ENCODE measurements at places on chromosomes 2 and 18. TPM values are rescaled to one million over a fixed set of nuclear protein-coding genes. Genes with fewer than 3 reads are reported as not detected.

Gene TRAF3IP1
- total RNA-seq, result 9.9 TPM

Gene CNPPD1
- 144 TPM for total RNA-seq

GRCh38 chr2:84966731-84967130, 4.2 kb upstream of the KCMF1 start:
- DNase-seq, result no peak

- DNase-seq, result no peak
Measured at GRCh38 chr18:76139844-76140243, 355.2 kb downstream of the ZNF516 start.

DNA sequence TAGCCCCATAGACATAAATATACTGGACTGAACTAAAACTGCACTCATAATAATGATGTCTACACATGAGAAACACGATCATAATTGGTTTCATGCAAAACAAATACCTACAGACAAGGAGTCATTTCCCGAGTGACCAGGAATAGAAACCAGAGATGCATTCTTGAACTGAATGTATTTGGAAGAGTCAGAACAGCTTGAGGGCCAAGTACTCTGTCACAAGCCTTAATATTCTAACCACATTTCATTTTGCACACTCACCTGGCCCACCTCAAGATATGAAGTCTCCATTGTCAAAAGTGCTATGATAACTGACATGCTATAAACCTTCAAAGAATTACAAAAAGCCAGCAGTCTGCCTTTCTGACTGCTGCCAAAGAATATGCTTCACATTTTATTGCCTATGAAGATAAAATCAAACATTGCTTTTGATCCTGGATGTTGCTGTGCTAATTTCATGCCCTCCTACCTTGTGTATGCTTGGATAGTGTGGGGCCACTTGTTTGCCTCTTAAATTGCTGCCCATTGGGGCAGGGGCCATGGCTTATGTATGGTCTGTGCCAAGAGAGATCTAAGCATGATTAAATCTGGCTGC, 18.9 kb upstream of the ASAP2 start:
- DNase-seq, result no peak

DNA sequence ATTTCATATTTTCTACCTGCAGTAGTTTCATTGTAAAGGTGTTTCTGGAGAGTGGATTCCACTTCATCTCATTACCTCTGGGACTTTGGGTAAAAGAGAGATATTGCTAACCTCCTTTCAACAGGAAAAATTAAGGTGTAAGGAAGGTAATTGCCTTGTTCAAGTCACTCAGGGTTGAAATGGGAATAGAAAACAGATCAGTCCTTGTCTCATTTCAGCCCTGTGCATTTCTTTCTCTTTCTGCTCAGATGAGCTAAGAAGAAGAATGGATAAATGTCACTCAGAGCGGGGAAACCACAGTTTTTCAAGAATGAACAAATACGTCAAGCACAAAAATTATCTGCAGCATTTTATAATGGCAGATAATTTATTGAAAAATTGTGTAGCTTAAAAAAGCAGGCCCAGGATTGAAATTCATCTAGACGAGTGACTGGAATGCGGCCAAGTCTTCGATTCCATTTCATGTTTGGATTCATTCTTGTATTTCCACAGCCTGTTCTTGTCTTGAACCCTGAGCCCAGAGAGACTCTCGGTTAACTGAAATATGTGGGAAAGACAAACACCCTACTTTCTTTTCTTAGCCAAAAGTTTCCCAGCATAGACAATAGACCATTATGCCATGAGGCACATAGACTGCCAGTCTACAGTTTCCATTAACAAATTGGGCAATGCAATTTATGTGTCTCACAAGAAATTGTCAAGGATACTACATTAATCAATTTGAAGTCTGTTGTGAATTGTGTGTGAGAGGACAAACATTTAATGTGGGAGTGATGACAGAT, 107.9 kb downstream of the POLE4 start:
- DNase-seq, result no peak

DNA sequence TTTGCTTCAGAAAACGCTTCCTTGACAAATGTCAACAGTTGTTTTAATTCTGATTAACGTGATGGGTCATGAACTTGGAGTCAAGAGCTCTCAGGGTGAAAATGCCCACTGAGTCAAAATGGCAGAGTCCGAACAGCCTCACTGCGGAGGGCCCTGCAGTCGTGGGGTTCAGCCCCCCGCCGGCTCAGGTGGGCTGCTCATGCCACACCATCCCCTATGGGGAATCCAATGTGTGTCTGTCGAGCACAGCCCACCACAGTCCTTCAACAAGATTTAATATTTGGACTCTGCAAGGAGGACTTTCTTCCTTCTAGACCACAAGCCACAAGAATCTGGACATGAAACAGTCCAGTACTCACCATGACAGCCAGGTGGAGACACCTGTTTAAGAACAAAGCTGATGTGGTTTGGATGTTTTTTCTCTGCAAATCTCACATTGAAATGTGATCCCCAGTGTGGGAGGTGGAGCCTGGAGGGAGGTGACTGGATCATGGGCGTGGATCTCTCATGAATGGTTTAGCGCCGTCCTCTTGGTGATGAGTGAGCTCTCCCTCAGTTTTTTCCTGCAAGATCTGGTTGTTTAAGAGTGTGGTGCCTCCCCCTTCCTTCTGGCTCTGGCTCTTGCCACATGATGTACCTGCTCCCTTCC, 201.0 kb downstream of the NDUFA10 start:
- no peak for DNase-seq

Gene HAT1
- total RNA-seq, result 35.9 TPM

GRCh38 chr2:156147594-156148330, 184.8 kb downstream of the NR4A2 start:
- DNase-seq, result no peak

Gene CCDC121
- 0.71 TPM for total RNA-seq

DNA sequence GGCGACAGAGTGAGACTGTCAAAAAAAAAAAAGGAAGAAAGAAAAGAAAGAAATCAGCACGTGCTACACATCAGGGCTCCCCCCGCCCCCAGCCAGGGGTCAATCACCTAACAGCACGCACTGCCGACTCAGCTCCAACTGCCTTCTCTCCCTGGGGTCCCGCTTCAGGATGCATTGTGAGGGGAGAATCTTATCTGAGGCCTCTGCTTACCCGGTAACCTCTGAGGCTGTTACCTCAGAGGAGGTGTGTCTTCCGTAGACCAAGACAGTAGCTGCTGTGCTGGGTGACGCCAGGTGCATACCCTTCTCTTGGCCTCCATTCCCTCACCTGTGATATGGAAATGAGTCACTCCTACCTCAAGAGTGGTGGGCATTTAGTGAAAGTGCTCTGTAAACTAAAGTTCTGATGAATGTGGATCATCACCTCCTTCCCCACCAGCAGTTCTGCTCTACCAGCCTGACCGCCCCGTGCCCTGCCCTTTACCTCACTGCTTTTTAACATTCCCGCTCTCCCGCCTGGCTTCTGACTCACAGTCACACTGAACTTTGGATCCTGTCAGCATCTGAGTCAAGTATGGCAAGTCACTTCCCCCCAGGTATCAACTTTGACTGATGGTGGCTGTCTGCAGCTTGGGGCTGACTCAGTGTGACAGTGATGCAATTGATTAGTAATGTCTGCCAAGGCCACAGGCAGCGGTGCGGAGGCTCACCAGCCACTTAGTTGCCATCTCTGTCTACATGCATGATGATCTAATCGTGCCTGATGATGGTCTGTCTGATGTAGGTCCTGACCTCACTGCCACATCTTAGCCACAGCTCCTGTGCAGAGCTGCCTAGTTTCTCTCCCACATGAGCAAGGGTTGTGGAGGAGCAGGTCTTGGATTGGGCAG, 20.1 kb downstream of the ARID5A start:
- DNase-seq, result no peak

Gene ZC3H8
- 25.7 TPM for total RNA-seq

Gene RGPD8
- 26.6 TPM for total RNA-seq

- no peak for DNase-seq
Measured at GRCh38 chr2:67445652-67446268, 48.6 kb downstream of the ETAA1 start.

DNA sequence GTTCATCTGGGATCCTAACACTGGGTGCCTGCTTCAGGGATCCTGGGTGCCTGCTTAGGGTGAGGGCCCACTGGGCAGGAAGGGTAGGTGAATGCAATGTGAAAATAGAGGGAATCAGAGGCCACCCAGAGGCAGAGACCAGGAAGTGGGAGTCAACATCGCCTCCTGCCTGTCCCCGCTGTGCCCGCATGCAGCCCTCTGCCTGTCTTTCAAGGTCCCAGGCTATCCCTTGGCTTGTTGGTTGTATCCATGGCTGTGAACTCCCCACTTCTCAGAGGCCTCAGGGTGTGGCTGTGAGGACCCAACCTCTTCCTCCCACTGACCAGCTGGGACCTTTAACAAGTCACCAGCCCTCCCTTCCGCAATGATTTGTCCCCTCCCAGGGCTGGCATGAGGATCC, 26.5 kb downstream of the PSD4 start:
- no peak for DNase-seq

DNA sequence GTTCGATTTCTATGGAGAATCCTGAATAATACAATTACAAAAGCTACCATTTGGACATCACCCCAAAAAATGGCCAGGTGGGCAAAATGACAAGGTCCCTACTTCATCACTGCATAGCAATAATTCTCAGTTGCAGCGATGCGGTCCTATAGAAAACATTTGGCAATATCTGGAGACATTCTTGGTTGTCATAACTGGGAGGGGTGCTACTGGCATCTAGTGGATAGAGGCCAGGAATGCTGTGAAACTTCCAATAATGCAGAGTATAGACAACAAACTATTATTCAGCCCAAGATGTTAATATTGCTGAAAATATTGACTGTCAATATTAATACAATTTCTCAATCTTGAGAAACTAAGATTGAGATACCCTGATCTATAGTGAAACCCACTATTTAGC, 637.8 kb upstream of the PKDCC start:
- no peak for DNase-seq

DNA sequence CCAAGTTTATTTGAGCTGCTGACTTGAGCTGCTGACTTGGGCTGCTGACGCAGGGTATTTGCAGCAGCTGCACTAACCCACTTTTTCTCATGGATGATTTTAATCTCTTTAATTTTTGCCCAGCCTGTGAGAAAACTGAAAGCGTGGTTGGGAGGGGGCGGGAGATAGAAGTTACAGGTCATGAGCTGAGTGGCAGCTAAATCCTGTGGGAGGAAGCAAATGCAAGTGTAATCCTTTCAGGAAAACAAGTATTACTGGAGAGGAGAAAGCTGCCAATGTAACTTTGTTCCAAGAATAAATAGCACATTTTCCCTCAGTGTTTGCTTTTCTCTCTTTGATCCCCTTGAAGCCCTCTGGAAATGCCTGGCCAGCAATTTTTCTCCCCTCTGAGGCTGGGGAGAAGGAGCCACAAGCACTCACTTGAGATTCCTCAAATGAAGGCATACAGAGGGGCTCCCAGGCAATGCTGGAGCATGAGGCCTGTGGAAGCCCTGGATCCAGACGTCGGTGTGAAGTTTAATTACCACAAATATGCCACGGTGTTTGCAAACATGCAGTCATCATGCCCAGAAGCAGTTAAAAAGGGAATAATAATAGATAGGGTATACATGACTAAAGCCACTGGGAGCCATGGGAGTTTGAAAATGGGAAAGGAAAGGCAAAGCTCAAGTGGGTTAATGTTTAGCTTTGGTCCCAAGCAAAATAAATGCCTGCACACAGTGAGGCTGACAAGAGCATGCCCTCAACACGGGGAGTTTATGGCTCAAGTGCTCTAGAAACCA, 10.4 kb upstream of the EVA1A start:
- DNase-seq, result no peak

DNA sequence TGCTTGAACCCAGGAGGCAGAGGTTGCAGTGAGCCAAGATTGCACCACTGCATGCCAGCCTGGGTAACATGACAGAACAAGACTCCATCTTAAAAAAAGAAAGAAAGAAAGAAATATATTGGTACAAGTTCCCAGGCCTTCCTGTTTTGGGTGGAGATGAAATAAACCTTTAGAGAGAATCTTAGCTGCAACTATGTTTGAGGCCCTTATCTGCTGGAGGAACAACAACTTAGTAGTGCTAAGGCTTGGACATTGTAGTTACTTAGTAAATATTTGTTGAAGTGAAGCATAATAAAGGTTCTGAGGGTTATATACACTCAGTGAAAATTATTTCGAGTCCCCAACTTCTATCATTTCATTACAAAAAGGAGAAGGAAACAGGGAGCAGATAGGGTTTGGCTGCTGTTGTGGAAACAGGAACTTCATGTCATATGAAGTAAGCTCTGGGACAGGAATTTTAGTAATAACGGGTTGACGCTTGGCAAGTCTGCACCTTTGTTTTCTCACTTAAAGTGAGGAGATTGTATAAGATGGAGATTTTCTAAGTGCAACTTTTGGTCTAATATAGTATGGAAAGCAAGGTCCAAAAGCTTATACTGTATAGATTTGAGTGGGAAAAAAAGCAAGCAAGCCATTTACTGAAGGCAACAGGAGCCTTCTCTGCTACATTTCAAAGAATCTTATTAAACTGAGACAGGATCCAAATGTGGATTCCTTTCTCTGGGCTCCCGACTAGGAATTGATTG, 40.0 kb upstream of the AGPS start:
- no peak for DNase-seq

Gene HOXD13
- total RNA-seq, result not detected

- DNase-seq, result no peak
Measured at GRCh38 chr2:3349211-3349693, 28.4 kb downstream of the EIPR1 start.

DNA sequence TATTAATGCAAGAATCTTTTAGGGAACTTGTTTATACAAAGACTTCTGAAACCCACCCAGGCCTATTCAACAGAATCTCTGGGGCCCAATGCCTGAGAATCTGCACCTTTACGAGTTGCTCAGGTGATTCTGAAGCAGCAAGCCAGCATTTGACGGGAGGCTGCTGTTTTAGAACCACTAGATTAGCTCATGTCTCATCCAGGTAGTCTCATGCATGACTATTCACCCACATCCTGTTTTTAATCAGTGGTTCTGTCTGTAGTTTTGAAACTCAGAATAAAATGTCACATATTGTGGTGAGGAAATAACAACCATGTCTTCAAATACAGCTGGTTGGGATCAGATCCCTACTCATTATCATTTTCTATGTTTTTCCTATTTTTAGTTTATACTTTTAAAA, 39.5 kb downstream of the CYTIP start:
- DNase-seq, result no peak

Gene C18orf54
- total RNA-seq, result 1.9 TPM

- no peak for DNase-seq
Measured at GRCh38 chr2:150812664-150813367, 325.3 kb upstream of the RND3 start.

- no peak for DNase-seq
Measured at GRCh38 chr2:71564790-71565189, 111.4 kb downstream of the DYSF start.

- no peak for DNase-seq
Measured at GRCh38 chr2:226673314-226673723, 126.3 kb downstream of the IRS1 start.

Gene CXCR4
- 200 TPM for total RNA-seq

GRCh38 chr2:222904557-222905258, 43.9 kb downstream of the ACSL3 start:
- no peak for DNase-seq

DNA sequence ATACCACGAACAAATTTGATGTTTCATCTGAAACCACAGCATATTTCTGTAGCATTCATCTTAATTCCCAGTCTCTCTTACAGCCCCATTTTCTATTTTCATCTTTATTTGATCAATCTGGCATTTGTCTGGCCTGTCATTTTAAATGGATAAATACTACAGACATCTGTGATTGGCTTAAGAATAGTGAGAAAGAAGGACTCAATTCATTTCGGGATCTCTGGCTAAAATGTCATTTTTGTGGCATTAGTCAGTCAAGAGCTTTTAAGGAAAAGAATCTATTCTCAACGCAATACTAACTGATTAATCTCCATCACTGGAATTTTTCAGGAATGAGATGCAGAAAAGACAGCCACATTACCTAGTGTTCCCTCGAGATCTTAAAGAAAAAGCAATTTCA, 585.9 kb downstream of the IRS1 start:
- no peak for DNase-seq

Measured in activated B cell treated with CpG ODN at 0.5 μM for 24 hours (primary cell).